ENCODE measurements at places on chromosomes 12 and 14.

DNA sequence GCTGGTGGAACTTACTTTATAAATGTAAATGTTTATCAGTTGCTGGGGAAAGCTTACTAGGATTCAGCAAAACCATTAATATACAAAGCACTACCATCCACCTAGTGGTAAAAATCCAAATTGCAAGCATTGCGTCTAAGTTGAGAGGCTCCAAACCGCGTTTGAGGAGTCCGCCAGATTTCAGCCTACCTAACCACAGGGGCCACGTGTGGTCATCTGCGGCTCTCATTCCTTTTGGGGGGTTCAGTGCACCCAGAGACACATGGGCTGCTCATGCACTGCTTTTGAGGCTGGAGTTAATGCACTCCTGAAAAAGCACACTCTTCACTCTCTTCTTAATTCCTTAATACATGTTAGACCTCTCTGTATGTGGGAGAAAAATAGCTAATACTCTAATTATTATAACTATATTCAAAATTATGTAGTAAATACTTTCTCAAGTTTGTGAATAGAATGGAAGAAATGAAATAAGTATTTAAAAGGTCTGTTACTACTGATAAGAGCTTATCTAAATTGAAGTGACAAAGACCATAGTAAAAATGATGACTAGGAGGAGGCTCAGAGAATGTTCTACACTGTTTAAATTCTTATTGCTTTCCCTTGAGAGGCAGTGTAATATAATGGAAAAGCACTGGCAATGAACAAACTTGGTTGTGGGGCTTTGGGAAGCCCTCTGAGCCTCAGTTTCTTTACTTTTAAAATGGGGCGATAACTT, 41.4 kb upstream of the MANSC4 start:
- peak; percentile 69 for DNase-seq

DNA sequence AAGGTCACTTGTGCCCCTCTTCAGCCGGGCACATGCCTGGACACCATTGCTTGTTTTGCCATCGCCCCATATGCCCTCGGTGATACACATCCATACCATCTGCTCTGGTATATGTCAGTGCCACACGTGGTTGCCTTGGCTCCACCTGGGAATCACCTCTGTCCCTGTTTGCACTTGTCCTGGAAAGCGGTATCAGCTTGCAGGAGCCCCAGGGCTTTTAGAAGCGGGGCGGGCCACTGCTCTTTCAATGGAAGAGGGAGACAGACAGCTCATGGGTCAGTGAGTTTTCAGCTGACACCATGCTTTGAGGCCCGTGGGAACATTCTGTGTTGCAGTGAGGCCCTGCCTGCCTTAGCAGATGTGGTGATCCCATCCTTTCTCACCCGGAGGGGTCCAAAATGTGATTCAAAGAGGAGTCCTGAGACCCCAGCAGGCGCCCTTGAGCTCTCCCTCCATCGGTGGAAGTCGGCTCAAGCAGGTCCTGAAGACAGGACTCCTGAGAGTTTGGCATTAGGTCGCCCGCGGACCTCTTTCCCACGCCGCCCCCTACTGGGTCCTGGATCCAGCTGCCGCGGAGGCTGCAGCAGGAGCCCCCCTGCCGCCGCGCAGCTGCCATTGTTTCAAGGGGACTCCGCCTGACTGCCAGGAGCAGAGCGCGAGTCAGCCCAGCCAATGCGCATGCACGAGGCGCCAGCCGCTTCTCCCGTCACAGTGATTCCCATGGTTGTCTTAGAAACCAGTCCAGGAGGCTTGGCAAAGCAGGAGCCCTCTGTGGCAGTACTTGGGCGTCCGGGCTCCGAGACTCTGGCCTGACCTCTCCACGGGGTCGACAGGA, 773.2 kb upstream of the ALG10B start:
- no peak for DNase-seq

DNA sequence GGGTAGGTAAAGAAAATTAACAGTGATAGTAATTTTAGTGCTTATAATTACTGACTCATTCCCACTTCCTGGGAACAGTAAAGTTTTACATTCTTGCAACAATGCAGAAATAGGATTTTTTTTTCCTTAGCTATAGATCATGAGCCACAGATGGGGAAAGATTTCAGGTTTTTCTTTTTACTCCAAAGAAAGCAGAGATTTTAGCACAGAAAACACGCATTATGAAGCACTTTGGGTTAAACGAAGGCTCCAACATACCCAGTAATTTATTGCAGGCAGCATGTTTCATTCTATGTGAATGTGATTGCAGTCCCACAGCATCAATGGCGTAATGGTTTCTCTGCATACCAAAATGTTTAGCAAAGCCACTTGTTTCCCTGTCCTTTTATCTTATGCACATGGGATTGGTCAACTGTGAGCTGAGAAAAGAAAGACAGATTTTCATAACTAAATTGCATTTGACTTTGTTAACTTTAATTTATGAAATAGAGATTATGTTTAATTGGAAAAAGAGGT, 124.6 kb upstream of the E2F7 start:
- DNase-seq = no peak

- DNase-seq = no peak
Observed at GRCh38 chr12:109729801-109730200, 16.2 kb downstream of the FAM222A start.

- no peak for DNase-seq
Observed at GRCh38 chr14:95504135-95505029, 12.1 kb downstream of the SYNE3 start.

GRCh38 chr12:14264316-14264715, 101.2 kb upstream of the ATF7IP start:
- DNase-seq = no peak

- no peak for DNase-seq
Observed at GRCh38 chr12:27973487-27973890, 956 bp upstream of the PTHLH start.

DNA sequence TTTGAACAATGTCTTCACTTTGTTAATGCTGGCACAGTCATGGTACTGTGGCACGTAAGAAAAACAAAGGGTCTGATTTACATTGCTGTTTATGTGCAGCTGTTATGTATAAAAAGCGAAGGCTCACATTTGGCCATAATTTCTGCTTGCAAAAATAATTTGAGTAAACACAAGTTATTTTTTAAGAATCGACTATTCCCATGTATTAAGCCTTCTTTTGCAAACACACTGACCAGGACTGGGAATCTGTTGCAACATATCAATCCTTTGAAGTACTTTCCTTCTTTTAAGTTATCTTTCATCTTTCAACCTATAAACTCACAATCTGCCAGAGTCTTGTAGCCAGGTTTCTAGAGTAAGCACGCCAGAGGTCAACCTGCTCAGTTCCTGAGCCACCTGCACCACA, 145.4 kb upstream of the BMP4 start:
- DNase-seq = no peak

DNA sequence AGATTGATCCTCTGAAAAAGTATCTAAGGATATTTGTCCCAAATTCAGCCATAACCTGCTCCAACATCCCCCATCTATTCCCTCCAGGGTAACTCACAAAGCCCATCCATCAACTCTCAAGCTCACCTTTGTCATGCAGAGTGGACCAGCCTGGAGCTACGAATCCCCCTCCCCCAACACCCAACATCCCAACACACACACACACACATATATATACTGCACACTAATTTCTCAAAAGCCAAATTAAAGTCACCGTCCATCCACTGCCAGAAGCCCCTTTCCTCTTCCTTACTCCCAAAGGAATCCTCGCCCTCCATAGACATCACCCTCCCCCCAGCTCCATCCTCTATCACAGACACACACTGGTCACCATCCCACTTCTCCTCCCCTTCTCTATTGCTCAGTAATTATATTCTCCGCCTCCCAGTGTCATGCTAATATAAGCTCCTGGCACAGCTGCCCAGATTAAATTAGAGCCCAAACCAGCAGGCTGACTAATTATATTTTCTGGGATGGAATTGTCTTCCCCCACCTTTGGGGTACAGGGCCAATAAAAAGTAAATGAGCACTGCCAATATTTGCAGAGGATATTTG, 13.5 kb upstream of the TESPA1 start:
- no peak for DNase-seq

- no peak for DNase-seq
Observed at GRCh38 chr14:105283028-105283427, 17.8 kb downstream of the BRF1 start.

Data from CD4-positive, alpha-beta T cell treated with Interleukin-10 for 1 hour (primary cell).